ENCODE measurements at places on chromosomes 12 and 14. TPM values are rescaled to one million over a fixed set of nuclear protein-coding genes. Genes with fewer than 3 reads are reported as not detected.

The KRT82 gene
- not detected for total RNA-seq

The ACOT4 gene
- total RNA-seq: 3.1 TPM

The C12orf50 gene
- not detected for total RNA-seq

The TAS2R7 gene
- total RNA-seq: not detected

The ENTPD5 gene
- total RNA-seq: 15.5 TPM

The STYK1 gene
- not detected for total RNA-seq

The KRT3 gene
- total RNA-seq: not detected

The ERG28 gene
- 8.8 TPM for total RNA-seq

The KCNH5 gene
- total RNA-seq: not detected

The PDE3A gene
- total RNA-seq: 28.3 TPM

The SDSL gene
- total RNA-seq: 7.5 TPM

The INSM2 gene
- total RNA-seq: not detected

The HOXC11 gene
- not detected for total RNA-seq

- H3K27ac ChIP-seq: no peak overlapping the region
- H3K4me3 ChIP-seq: no peak overlapping the region
- no peaks in the 10 kb centered on the region for H3K27me3 ChIP-seq
Observed at GRCh38 chr12:29405561-29405960, 24.6 kb upstream of the ERGIC2 start.

- no peak for DNase-seq
- H3K27me3 ChIP-seq: no peaks in the 10 kb centered on the region
- H3K4me3 ChIP-seq: no peak overlapping the region
- no peaks in the 10 kb centered on the region for H3K36me3 ChIP-seq
- H3K27ac ChIP-seq: no peak overlapping the region
Observed at GRCh38 chr12:1595690-1596347, 1.4 kb upstream of the FBXL14 start.

- H3K36me3 ChIP-seq: no peaks in the 10 kb centered on the region
- H3K4me3 ChIP-seq: no peak overlapping the region
- no peak for DNase-seq
- no peaks in the 10 kb centered on the region for H3K4me1 ChIP-seq
- H3K27ac ChIP-seq: no peak overlapping the region
Observed at GRCh38 chr12:123003257-123003656, 22.8 kb downstream of the ARL6IP4 start.

GRCh38 chr14:104805326-104805678 is 4.4 kb downstream of the ZBTB42 start:
- H3K36me3 ChIP-seq: no peaks in the 10 kb centered on the region
- no peaks in the 10 kb centered on the region for H3K27me3 ChIP-seq
- peaks cover 50% of the 10 kb centered on the region for H3K4me1 ChIP-seq
- peak; percentile 73 for DNase-seq

- no peak overlapping the region for H3K27ac ChIP-seq
- H3K27me3 ChIP-seq: no peaks in the 10 kb centered on the region
- DNase-seq: no peak
- H3K4me3 ChIP-seq: no peak overlapping the region
- no peaks in the 10 kb centered on the region for H3K4me1 ChIP-seq
- no peaks in the 10 kb centered on the region for H3K36me3 ChIP-seq
Observed at GRCh38 chr14:81989211-81989610, 455.6 kb upstream of the SEL1L start.

DNA sequence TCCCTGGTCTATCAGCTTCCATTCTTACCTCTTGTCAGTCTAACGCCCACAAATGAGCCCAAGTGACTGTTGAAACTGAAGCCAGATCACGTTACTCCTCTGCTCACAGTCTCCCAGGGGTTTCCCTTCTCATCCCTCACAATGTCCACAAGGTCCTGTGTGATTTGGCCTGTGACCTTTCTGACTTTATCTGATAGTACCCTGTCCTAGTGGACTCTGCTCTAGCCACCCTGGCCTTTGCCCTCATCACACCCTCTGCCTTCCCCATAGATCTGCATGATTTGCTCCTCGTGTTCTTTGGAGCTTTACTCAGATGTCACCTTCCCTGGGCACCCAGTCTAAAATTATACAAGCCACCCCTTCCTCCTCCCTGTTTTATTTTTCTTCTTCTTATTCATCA is 55.5 kb downstream of the RDH12 start:
- H3K27ac ChIP-seq: no peak overlapping the region
- H3K36me3 ChIP-seq: peaks cover 15% of the 10 kb centered on the region
- H3K27me3 ChIP-seq: no peaks in the 10 kb centered on the region
- DNase-seq: no peak

DNA sequence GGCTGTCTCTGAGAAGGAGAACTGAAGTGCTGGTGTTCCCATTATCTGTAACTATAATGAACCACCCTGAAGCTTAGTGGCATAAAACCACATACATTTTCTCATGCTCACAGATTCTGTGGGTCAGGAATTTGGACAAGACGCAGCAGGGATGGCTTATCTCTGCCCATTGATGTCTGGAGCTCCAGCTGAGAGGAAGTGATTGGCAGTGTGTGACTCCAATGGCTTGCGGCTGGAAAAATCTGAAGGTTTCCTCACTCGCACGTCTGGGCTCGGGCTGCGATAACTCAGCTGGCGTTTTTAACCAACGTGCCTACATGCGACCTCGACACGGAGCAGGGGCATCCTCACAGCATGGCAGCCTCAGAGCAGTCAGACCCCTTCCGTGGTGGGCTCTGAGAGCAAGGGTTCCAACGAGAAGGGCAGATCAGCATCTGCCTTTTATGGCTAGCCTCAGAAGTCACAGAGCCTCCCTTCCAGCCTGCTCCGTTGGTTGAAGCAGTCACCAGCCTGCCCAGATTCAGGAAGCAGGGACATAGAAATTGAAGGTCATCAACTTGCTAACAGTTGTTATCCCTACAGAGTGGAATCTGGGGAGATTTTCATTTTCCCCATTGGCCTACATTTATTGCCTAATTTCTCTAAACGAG is 143.3 kb upstream of the BCL2L14 start:
- H3K4me1 ChIP-seq: no peaks in the 10 kb centered on the region
- DNase-seq: no peak
- H3K4me3 ChIP-seq: no peak overlapping the region
- H3K36me3 ChIP-seq: no peaks in the 10 kb centered on the region
- no peak overlapping the region for H3K27ac ChIP-seq
- H3K27me3 ChIP-seq: no peaks in the 10 kb centered on the region

DNA sequence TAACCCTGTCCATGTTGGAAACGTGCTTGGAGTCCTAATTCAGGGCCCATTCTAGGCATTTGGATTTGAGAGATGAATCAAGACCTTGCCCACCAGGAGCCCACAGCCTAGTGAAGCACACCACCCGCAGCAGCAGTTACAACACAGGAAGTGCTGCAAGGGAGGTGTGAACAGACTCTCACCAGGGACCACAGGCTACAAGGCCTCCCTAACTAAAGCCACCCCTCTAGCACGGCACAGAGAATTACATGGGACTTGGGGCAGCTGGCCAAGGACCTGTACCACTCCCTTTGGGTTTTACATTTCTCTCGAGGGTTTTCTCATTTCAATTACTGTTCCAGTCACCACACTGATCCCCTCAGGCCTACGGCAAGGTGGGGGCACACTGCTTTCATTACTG is 49.5 kb upstream of the FOXN3 start:
- no peaks in the 10 kb centered on the region for H3K36me3 ChIP-seq
- no peak overlapping the region for H3K4me3 ChIP-seq
- DNase-seq: no peak
- H3K27ac ChIP-seq: no peak overlapping the region
- H3K4me1 ChIP-seq: no peaks in the 10 kb centered on the region

DNA sequence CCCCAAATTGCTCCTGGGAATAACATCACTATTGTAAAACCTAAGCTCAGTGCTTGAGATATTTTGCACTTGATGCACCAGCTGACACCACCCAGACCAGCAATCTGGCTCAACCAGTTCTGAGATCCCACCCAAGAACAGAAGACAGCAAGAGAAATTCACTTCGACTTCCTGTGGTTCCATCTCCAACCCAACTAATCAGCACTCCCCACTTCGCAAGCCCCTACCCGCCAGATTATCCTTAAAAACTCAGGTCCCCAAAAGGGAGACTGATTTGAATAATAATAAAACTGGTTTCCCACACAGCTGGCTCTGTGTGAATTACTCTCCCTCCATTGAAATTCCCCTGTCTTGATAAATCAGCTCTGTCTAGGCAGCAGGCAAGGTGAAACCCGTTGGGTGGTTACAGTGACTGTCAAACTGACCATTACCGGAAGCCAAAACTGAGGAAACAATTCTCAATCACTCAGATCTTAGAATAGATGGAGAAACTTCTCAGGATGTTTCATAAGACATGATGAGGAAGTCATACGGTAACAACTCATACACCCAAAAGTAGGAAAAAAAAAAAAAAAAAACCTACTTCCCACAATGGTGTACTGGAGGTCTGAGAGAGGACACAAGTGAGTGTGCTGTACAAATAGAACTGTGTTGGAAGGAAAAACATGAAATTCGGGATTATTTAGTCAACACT is 92.4 kb downstream of the TMTC1 start:
- H3K27me3 ChIP-seq: no peaks in the 10 kb centered on the region
- no peaks in the 10 kb centered on the region for H3K36me3 ChIP-seq
- H3K4me3 ChIP-seq: no peak overlapping the region
- H3K4me1 ChIP-seq: no peaks in the 10 kb centered on the region
- H3K27ac ChIP-seq: no peak overlapping the region

DNA sequence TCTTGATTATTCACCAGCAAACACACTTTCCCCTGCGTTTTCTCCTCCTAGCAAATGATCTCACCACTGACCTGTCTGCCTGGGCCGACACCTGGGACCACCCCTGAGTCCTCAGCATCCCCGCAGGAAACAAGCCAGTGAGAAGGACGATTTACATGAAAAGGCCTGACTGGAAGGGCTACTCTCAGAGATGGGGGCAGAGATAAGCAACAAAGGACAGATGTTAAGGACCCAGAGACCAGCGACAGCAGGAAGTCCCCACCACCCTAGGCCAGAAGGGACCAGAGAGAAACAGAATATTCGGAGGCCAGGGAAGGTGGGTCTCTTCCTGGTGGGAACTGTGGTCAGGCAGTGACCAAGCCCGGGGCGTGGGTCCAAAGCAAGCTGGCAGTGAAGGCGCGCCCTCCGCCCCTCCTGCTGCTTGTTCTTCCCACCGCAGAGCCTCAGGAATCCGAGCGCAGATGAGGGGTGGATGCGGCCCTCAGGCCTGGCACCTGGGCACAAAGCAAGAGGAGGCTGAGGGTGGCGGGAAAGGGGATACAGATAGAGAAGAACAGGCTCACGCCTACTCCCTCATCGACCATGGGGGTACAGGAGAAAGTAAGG is 55.8 kb downstream of the STX2 start:
- no peaks in the 10 kb centered on the region for H3K27me3 ChIP-seq
- DNase-seq: no peak
- H3K4me1 ChIP-seq: no peaks in the 10 kb centered on the region
- no peak overlapping the region for H3K4me3 ChIP-seq
- H3K36me3 ChIP-seq: no peaks in the 10 kb centered on the region
- no peak overlapping the region for H3K27ac ChIP-seq

- peak overlapping the region; percentile 67 for H3K27ac ChIP-seq
- H3K27me3 ChIP-seq: no peaks in the 10 kb centered on the region
- H3K4me3 ChIP-seq: no peak overlapping the region
Observed at GRCh38 chr12:57280211-57281062, 29.4 kb upstream of the STAC3 start.

DNA sequence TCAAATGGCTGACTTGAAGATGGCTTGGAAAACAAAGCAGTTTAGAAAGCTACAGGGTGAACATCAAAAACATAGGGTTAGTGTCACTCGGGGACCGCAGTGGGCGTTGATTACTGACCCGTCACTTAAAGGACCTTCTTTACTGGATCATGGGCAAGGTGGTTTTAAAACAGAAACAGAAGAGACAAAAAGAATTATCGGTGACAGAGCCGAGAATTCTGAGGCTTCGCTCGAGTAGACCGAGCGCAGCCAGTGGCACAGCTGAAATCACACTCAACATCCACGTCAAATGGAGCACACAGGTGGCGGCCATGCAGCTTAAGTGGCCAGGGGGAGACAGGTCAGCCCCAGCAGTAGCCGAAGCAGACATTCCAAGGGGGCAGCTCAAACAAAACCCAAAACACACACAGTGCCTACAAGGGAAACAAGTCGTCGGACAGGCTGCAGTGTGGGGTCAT is 17.3 kb downstream of the SNRNP35 start:
- H3K27me3 ChIP-seq: no peaks in the 10 kb centered on the region
- no peak for DNase-seq
- H3K27ac ChIP-seq: no peak overlapping the region
- H3K4me1 ChIP-seq: no peaks in the 10 kb centered on the region
- H3K4me3 ChIP-seq: no peak overlapping the region
- no peaks in the 10 kb centered on the region for H3K36me3 ChIP-seq

- no peak for DNase-seq
- no peaks in the 10 kb centered on the region for H3K4me1 ChIP-seq
- H3K27me3 ChIP-seq: peaks cover under 1% of the 10 kb centered on the region
- no peaks in the 10 kb centered on the region for H3K36me3 ChIP-seq
Observed at GRCh38 chr12:131641315-131641714, 69.6 kb upstream of the SFSWAP start.

GRCh38 chr14:29990993-29991392 is 63.3 kb upstream of the PRKD1 start:
- no peak overlapping the region for H3K27ac ChIP-seq
- H3K36me3 ChIP-seq: no peaks in the 10 kb centered on the region
- no peaks in the 10 kb centered on the region for H3K4me1 ChIP-seq
- DNase-seq: no peak

GRCh38 chr14:63186453-63186852 is 17.8 kb upstream of the RHOJ start:
- no peak overlapping the region for H3K27ac ChIP-seq
- no peak for DNase-seq
- H3K36me3 ChIP-seq: no peaks in the 10 kb centered on the region
- no peaks in the 10 kb centered on the region for H3K4me1 ChIP-seq
- no peaks in the 10 kb centered on the region for H3K27me3 ChIP-seq
- H3K4me3 ChIP-seq: no peak overlapping the region
